ENCODE measurements at places on chromosomes 12 and 14.

DNA sequence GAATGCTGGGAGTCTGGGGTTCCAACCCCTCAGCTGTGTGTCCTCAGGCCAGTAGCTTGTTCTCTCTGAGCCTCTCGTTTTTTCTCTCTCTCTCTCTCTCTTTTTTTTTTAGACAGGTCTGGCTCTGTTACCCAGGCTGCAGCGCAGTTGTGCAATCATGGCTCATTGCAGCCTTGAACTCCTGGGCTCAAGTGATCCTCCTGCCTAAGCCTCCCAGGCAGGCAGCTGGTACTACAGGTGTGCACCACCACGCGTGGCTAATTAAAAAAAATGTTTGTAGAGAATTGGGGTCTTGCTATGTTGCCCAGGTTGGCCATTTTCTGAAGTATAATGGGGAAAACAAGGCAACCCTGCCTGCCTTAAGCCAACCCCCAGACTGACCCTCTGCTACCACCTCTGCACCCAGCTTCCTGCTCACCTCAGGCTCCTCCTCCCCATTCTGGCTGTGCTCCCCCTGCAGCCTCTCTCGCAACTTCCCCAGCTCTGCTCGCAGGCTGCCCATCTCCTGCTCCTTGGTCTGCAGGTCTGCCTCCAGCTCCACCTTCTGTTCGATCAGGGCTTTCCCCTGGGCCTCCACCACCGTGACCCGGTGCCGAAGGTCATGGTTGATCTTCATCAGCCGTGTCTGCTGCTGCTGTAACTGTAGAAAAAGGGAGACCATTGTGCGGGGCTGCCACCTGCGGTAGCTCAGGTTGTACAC is 35.2 kb downstream of the RILPL1 start:
- DNase-seq: no peak

DNA sequence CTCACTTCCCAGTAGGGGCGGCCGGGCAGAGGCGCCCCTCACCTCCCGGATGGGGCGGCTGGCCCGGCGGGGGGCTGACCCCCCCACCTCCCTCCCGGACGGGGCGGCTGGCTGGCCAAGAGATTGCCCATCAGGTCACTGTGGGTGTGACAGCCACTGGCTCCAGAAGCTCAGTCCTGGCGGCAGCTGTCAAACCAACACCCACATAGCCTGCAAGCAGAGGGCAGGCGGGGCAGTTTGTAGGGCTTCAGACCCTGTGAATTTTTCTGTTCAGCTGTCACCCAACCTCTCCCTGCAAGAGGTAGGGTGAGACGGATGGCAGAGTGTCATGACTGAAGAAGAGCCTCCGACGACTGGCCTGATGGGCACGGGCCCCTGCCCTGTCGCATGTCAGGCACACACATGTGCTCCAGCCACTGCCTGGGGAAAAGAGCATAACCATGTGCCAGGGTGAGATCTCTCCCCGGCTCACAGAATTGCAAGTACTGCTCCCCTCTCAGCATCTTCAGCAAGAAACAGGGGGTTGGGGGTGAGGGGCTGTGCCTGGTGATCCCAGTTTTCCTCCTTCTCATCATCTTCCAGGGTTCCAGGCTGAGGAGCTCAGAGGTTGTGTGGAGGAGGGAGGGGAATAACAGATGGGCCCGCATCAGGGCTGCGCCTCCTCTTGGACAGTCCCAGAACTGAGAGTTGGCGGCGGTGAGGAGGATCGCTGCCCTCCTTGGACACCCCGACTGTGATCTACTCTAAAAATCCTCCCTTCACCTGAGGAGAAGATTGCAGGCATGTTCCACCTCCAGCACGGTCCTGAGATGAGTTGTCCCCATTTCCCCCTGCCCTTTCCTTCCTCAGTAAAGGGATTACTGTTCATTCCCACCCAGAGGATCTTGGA is 11.2 kb upstream of the PRPH start:
- DNase-seq: no peak

GRCh38 chr12:50545786-50546185 is 41.0 kb downstream of the DIP2B start:
- DNase-seq: no peak

GRCh38 chr12:50580436-50580835 is 75.7 kb downstream of the DIP2B start:
- no peak for DNase-seq

DNA sequence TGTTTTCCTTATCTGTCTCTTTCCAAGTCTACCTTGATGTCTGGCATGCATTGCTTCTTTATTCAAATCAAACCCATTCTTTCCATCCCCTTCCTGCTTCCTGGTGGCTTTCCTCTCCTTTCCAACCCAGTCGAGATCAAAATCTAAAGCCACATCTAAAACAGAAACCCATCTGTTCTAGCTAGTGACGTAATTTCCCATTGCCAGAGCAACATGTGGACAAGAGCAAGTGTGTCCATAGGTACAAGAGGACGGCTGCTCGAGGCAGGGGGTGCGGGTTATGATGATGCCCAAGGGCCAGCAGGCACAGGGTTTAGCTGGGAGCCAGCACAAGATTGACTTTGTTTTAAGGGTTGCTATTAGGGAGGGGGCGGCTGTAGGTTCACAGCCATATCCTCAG is 7.0 kb downstream of the KRT80 start:
- no peak for DNase-seq

GRCh38 chr12:132494294-132495164 is 4.6 kb downstream of the FBRSL1 start:
- DNase-seq: no peak

DNA sequence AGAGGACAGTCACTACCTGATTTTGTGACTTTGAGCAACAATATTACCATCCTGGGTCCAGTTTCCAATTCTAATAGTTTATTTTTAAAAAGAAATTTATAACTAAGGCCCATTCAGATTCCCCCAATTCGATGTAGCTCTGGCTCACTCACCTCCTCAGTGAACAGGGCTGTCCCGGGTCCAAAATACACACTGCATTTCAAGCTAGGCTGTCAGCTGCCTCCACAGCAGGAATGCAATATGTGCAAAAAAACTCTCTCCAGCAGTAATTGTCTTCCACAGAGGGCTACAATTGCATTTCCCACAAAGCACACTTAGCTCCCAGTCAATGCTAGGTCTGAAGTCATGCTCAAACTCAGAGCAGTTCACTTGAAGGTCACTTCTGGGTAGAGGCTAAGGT is 39.3 kb upstream of the ZNF641 start:
- DNase-seq: no peak

- no peak for DNase-seq
These were observed 692 bp downstream of the SPIC start for GRCh38 chr12:101475751-101476305.

DNA sequence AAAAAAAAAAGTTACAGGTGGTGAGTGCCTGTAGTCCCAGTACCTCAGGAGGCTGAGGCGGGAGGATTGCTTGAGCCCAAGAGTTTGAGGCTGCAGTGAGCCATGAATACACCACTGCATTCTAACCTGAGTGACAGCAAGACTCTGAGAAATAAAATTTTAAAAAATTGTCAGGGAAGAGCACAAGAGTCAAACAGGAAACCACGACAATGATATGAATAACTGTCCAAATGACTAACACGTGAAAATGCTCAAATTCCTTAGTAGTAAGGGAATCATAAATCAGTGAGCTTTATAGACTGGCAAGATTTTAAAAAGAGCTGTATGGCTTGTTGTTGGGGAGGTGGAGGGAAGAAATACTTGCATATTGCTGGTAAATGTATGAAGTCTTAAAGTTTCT is 12.9 kb upstream of the ASPG start:
- no peak for DNase-seq

GRCh38 chr14:69401841-69402240 is 3.3 kb downstream of the SLC39A9 start:
- DNase-seq: no peak

GRCh38 chr12:84974155-84974815 is 61.7 kb upstream of the SLC6A15 start:
- DNase-seq: no peak

GRCh38 chr12:122147514-122148290 is 26.3 kb downstream of the IL31 start:
- DNase-seq: no peak

- no peak for DNase-seq
These were observed 30.6 kb downstream of the FBXO21 start for GRCh38 chr12:117159674-117160073.

- no peak for DNase-seq
These were observed 531.4 kb downstream of the FUT8 start for GRCh38 chr14:65943916-65944410.

DNA sequence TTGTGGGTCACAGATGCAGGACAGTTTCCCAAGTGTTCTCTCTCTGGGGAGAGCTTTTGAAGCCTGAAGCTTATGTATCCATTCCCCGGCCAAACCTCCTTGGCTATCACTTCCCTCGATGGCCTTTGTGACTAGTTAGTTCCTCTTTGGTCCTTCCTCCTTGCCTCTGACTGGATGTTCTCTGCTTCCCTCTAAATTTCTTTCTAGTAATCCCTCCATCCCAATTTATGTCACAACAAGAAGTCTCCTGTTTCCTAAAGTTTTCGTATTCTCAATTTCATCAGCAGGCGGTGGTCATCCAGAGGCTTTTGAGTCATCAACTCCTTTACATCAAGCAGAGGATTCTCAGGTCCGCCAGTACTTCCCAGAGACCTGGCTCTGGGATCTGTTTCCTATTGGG is 27.5 kb downstream of the A2ML1 start:
- DNase-seq: no peak

GRCh38 chr12:10967409-10967808 is 19.3 kb downstream of the TAS2R50 start:
- DNase-seq: no peak

DNA sequence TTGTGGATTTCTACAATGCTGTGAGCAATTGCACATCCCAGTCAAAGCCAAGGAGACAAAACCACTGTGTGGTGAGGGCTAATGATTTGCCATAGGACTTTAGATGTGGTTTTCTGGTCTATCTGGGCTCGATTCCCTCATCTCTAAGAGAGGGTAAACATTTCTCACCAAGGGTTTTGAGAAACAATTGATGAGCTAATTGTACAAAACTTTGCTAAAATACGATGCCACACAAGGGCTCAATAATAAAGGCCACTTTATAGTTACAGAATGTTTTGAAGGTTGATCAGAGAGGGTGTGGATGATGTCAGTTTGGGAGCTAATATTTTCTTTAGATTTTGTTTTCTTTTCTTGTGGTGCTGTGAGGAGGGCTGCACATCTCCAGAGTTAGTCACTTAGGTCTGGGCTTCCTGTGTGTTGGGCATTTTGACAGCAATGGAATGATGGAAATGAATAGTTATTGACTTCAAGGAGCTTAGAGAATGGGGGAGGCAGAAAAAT is 60.8 kb upstream of the SLC38A4 start:
- no peak for DNase-seq

GRCh38 chr14:50242566-50243310 is 11.4 kb upstream of the SOS2 start:
- DNase-seq: no peak

- DNase-seq: no peak
These were observed 288.6 kb upstream of the PWP1 start for GRCh38 chr12:107396991-107397390.

- DNase-seq: no peak
These were observed 22.6 kb downstream of the PRKCH start for GRCh38 chr14:61343991-61344405.

DNA sequence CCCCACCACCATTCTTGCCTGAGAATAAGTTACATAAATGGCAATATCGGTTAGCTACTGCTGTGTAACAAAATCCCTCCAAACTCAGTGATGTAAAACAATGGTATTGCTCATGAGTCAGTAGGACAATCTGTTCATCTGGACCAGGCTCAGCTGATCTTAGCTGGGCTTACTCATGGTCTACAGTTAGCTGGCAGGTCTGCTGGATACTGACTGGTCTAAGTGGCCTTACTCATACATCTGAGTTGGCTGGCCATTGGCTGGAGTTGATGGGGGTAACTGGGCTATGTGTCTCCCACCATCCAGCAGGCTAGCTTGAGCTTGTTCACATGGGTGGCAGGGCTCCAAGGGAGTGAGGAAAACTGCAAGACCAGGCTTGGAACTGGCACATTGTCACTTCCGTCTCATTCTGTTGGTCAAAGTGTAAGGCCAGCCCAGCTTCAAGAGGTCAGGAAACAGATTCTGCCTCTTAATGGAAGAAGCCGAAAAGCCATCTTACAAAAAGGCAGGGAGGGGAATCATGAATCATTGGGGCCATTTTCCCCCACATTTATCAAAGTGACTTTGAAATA is 56.7 kb upstream of the CHGA start:
- DNase-seq: no peak

DNA sequence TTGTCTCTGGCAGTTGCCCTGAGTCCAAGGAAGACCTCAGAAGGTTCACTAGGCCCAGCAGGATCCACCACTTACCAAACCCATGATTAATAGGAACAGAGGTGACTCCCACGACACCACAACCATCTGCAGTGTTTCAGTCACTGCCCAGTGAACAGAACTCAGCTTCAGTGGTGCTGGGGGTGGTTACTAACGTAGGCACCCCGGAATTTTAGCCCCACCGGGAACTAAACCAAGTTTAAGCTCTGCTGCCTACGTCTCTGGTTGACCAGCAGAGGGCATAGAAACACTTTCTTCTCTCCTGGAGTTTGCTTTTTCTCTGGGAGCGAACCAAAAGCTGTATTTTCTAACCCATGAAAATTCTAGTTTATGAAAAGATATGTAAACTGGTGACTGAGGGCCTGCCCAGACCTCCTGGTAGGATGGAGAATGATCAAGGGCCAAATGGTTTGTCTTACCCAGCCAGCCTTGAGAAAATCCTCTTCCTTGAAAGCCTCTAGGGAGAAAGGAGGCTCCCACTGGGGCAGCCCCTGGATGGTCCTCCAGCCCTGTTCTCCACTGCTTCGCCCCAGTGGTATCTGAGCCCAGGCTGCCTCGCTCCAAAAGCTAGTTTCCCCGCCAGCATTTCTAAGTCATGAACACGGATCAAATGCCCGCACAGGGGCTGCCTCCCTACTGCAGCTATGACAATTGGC is 379.8 kb downstream of the DPF3 start:
- no peak for DNase-seq

- no peak for DNase-seq
These were observed 30.4 kb upstream of the DACT1 start for GRCh38 chr14:58607131-58607951.

- no peak for DNase-seq
These were observed 272.0 kb downstream of the SSPN start for GRCh38 chr12:26467351-26467750.

GRCh38 chr14:21258005-21258888 is 11.0 kb downstream of the HNRNPC start:
- DNase-seq: no peak

GRCh38 chr12:9237286-9237685 is 29.1 kb upstream of the PZP start:
- no peak for DNase-seq

DNA sequence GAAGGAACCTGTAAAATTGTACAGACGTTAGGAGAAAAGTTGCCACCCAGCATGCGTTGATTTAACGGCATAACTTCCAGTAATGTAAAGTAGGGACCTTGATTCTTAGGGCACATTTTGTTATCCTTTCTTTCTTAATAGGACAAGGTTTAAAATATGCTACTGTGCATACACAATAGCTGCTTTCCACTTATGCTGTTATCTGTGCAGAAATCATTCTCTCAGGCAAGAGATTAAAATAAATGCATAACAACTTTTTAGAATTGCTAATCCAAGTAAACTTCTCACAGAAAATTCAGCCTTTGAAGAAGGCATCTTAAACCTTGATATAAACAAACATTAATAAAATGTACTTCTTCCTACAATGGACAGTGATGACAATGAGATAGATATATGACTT is 16.0 kb upstream of the PTCSC3 start:
- no peak for DNase-seq
